T-helper 17 cell (primary cell): ENCODE measurements at places on chromosomes 11 and 22. TPM values are rescaled to one million over a fixed set of nuclear protein-coding genes. Genes with fewer than 3 reads are reported as not detected.

The TMPRSS5 gene
- total RNA-seq = 1.5 TPM

The OR2AG2 gene
- total RNA-seq = not detected

- H3K36me3 ChIP-seq = no peaks in the 10 kb centered on the region
- no peak overlapping the region for H3K27ac ChIP-seq
- no peaks in the 10 kb centered on the region for H3K27me3 ChIP-seq
- no peaks in the 10 kb centered on the region for H3K4me1 ChIP-seq
Measured at GRCh38 chr11:99766811-99767210, 746.1 kb downstream of the CNTN5 start.

DNA sequence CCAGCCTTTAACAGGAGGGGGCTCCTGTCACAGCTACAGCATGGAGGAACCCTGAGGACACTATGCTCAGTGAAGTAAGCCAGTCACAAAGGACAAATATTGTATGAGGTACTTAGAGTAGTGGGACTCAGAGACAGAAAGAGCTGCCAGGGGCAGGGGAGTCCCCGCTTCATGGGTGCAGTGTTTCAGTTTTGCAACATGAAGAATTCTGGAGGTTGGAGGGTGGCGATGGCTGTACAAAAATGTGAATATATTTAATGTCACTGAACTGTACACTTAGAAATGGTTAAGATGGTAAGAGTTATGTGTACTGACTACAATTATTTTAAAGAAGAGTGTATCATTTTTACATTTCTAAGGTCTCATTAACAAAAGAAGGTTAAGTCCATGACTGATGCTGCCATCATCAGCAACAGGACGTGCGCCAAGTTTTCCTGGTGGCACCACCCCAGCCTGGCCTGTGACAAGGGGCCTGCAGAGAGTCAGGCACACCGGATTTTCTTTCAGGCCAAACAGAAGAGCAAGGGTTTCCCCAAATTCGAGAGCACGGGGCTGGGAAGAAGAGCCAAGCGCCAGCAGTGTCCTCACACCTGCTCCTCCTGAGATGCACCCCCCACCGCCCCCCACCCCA, 22.1 kb downstream of the YPEL1 start:
- no peak overlapping the region for H3K27ac ChIP-seq
- peaks cover 10% of the 10 kb centered on the region for H3K4me1 ChIP-seq
- peak overlapping the region; percentile 63 for H3K4me3 ChIP-seq
- peaks cover 3% of the 10 kb centered on the region for H3K36me3 ChIP-seq
- no peak for DNase-seq

DNA sequence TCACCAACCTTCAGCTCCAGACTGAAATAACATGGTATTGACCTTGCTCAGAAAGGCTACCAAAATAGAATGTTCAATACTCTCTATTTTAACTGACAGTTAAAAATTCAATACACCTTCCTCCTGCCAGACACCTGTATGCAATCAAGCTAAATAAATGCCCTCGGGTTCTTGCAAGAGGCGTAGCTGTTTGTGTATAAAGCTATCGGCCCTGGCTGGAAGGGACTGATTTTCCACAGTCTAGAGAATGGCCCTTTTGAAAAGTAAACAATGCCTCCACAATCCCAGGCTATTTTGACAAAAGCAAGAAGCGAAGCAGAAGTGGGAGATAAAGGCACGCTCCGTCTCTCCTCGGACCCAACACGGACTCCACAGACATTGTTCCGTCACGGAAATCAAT, 791.2 kb downstream of the BRD1 start:
- no peak overlapping the region for H3K27ac ChIP-seq
- no peak overlapping the region for H3K4me3 ChIP-seq
- peaks cover 39% of the 10 kb centered on the region for H3K27me3 ChIP-seq
- H3K36me3 ChIP-seq = no peaks in the 10 kb centered on the region

DNA sequence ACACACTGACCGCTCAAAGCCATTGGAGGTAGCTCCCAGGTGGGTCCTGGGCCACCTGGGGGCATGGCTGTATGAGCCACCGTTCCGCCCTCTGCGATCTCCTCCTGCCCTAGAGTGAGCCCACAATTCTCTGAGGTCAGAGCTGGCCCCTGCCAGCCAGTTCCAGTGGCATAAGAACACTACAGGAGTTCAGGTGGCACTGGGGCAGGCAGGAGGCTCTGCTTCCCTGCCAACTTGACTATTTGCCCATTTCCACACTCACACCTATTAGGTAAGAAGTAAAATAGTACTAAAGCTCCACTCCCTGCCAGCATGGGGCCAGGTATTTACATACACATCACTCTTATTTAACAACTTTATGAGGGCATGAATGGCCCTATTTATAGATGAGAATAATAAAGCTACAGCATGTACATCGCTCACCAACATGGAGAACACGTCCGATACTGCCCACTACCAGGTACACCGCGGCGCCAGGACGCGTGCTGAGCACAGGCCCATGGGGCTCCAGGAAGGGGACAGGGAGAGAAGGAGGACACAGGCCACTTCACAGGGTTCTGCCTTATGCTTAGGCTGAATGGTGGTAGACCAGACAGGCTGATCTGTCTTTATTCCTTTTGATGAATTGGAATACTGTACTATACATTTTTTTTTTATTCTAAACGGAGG, 26.2 kb downstream of the PISD start:
- no peak overlapping the region for H3K27ac ChIP-seq
- no peaks in the 10 kb centered on the region for H3K27me3 ChIP-seq
- peaks cover 29% of the 10 kb centered on the region for H3K4me1 ChIP-seq
- DNase-seq = no peak

The PRR33 gene
- total RNA-seq = not detected

DNA sequence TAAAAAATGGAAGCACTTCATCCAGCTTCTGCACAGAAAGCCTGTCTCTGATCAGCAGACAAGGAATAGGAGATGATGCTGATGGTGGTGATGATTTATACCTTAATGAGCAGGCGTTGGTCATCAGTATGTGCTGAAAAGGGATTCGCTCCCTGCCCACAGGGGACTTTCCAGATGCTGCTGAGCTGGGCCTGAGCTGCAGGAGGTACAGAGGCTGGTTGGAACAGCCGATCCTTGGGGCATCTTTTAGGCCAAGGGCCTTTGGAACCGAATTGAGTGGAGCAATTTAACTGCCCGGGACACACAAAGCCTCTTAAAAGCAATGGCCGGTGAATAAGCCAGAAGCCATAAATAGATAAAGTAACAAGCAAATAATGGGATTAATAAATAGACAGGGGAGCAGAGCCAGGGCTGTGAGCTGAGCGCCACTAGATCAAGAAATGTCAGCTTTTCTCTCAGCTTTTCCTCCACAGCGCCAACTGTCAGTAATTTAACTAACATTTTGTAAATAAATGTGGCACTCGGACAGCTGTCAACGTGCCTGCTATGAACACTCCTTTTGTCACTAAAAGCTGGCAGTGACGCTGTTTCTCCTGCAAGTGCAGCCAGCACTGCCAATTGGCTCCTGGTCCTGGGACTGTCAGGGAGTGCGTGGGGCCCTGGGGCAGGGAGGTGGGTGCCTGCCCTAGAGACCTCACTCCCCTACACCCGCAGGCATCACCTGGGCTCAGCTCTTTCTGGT, 562.3 kb downstream of the NTM start:
- DNase-seq = no peak
- no peaks in the 10 kb centered on the region for H3K27me3 ChIP-seq
- no peak overlapping the region for H3K27ac ChIP-seq
- H3K36me3 ChIP-seq = no peaks in the 10 kb centered on the region
- H3K4me3 ChIP-seq = no peak overlapping the region
